ENCODE measurements at places on chromosomes 5 and 9. TPM values are rescaled to one million over a fixed set of nuclear protein-coding genes. Genes with fewer than 3 reads are reported as not detected.

ASPN gene
- total RNA-seq = not detected

DNA sequence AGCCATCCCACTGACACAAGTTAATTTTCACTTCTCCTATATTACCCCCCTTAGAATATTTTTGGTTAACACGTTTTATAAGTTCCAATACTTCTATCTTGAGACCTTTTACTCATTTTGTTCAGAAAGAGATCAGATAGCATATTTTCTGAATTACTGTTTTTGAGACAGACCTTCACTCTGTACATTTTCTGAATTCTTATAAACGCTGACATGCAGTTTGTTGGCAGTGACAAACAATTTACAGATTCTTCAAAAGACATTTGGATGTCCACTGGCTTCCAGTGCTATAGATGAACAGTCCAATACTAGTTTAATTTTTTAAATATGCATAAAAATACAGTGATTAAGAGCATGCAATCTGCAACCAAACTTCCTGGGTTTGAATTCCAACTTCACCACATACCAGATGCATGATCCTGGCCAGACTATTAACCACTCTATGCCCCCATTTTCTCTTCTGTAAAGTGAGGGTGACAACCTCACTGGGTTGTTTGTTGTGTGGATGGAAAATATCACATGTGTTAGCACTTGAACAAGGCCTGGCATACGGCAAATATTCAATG lies 142.1 kb downstream of the AGTPBP1 start:
- peaks cover 8% of the 10 kb centered on the region for H3K36me3 ChIP-seq
- H3K4me3 ChIP-seq = no peak overlapping the region
- H3K27me3 ChIP-seq = no peaks in the 10 kb centered on the region
- no peak overlapping the region for H3K27ac ChIP-seq

DNA sequence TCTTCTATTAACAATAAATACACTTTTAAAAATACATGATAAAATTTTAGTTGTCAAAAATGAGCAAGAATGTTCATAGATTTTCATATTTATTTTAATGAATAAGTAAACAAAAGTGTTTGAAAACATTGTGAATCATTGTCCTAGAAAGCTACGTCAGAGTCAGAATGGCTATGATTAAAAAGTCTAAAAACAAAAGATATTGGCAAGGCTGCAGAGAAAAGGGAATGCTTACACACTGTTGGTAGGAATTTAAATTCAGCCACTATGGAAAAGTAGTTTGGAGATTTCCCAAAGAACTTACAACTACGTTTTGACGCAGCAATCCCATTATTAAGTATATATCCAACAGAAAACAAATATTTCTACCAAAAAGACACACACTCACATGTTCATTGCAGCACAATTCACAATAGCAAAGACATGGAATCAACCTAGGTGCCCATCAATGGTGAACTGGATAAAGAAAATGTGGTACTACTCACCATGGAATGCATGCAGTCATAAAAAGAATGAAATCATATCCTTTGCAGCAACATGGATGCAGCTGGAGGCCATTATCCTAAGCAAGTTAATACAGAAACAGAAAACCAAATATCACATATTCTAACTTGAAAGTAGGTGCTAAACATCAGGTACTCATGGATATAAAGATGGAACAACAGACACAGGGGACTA lies 49.2 kb upstream of the FBXL17 start:
- H3K27ac ChIP-seq = no peak overlapping the region
- no peaks in the 10 kb centered on the region for H3K27me3 ChIP-seq
- H3K4me1 ChIP-seq = peaks cover 18% of the 10 kb centered on the region
- no peaks in the 10 kb centered on the region for H3K36me3 ChIP-seq
- no peak for DNase-seq

CTXN3 gene
- total RNA-seq = not detected

GRCh38 chr9:4829969-4830368 lies 37.2 kb downstream of the RCL1 start:
- H3K4me1 ChIP-seq = no peaks in the 10 kb centered on the region
- H3K36me3 ChIP-seq = peaks cover 27% of the 10 kb centered on the region
- H3K27ac ChIP-seq = no peak overlapping the region
- H3K27me3 ChIP-seq = no peaks in the 10 kb centered on the region
- H3K4me3 ChIP-seq = no peak overlapping the region

DNA sequence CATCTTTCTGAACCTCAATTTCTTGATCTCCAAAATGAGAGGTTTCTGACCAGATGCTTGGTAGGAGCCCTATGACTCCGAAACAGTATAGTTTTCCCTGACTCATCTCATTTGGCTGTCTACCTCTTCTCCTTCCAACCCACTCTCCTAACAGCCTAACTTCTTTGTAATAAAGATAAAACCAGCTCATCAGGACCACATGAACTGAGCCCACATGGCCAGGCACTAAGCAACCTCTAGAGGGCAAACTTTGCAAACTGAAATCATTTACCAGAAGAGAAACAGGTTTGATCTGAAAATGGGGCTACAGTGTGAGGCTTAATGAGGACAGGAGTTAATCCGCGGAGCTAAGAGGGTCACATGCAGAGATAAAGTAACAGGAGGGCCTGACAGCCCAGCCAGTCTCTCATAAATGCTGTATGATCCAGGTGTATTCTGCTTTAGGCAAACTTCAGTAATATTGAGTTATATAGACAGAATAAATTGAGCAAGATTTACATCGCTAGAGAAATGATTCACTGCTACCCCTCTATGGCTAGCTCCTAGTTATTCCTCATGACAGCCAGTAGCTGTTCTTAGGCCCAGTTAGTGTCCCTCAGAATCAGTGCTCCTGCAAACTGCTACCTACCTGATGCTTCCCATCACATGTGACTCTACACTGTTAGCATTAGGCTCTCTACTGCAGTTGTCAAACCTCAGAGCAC lies 64.6 kb downstream of the ABCA1 start:
- H3K27ac ChIP-seq = peak overlapping the region; percentile 83
- DNase-seq = peak; percentile 93
- no peaks in the 10 kb centered on the region for H3K27me3 ChIP-seq
- H3K4me3 ChIP-seq = peak overlapping the region; percentile 37

SEMA5A gene
- total RNA-seq = not detected

- H3K27me3 ChIP-seq = no peaks in the 10 kb centered on the region
- peaks cover 4% of the 10 kb centered on the region for H3K4me1 ChIP-seq
- H3K4me3 ChIP-seq = no peak overlapping the region
- H3K36me3 ChIP-seq = peaks cover 84% of the 10 kb centered on the region
- DNase-seq = no peak
Measured at GRCh38 chr5:131491749-131492148, 143.3 kb downstream of the RAPGEF6 start.

DNA sequence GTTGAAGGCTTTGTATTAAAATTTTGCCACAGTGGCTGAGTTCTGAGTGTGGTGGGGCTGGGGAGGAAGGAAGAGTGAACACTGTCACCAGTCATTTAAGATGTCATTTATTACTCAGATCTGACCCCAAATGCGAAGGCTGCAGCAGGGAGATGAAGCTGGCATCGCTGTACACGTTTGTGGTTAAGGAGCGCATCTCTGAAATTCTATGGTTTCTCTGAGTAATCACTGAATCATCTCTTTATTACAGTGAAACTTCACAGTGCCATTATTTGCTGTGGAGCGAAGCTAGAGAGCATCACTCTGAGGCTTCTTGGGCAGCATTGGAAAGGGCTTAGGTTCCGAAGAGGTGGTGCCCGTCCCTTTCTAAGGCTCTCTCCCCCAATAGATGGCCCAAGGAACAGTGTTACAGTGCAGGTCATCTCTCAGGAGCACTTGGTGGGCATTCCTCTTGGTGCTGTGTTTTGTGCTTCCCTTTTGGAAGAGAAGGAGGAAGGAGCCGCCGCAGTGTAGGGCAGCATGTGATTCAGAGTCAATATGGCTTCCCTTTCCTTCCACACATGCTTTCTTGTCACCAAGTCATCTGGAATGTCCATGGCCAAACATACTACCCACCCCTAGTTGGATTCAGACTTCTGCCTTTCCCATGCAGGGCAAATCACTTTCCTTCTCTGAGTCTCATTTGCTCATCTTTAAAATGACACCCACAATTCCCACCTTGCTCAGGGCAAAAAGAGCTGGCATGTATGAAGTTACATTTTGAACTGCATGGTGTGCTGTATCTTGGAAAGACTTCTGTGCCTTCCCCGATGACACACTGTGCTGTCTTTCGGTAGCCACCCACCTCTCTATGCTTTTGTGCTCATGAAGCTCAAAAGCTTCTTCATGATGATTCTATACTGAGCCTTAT lies 9.3 kb upstream of the TEX48 start:
- no peak overlapping the region for H3K4me3 ChIP-seq
- DNase-seq = no peak
- H3K4me1 ChIP-seq = no peaks in the 10 kb centered on the region
- no peaks in the 10 kb centered on the region for H3K36me3 ChIP-seq
- no peaks in the 10 kb centered on the region for H3K27me3 ChIP-seq
- no peak overlapping the region for H3K27ac ChIP-seq

All from Karpas-422 (cell line).